Left cardiac atrium (tissue), 4 donors: ENCODE measurements at places on chromosomes 4 and X. TPM values are rescaled to one million over a fixed set of nuclear protein-coding genes. Genes with fewer than 3 reads are reported as not detected.

GRCh38 chr4:38955957-38956356 is 76.3 kb downstream of the TMEM156 start:
- no peak for DNase-seq

DNA sequence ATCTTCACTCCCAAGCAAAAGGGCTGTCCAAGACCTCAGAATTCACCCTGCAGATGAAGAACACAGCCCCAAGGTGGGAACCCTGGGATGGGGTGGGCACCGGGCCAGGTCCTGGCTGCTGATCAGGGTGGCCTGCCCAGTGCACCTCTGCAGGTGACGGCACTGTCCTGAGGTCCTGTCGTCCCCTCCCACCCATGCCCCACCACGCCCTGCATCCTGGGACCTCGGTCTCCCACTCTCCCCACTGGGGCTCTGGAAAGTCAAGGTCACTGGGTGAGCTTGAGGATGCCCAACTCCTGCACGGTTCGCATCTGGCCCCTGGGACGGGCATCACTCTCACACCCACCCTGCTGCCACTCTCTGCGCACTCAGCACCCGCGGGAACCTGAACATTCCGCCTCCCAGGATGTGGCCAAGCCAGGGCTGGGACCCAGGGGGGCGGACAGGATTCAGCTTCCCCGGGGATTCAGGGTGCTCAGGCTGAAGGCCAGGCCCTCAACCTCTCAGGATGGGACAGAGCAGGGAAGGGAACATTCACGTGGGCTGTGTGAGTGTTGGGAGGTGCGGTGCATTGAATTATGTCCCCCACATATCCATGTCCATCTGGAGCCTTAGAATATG is 115.9 kb downstream of the CPZ start:
- no peak for DNase-seq

GRCh38 chr4:48085821-48086589 is 48.0 kb downstream of the TXK start:
- no peak for DNase-seq

The IL21 gene
- not detected for total RNA-seq
